ENCODE measurements at places on chromosomes 12 and 14. TPM values are rescaled to one million over a fixed set of nuclear protein-coding genes. Genes with fewer than 3 reads are reported as not detected.

The FOXM1 gene
- 73.9 TPM for total RNA-seq

DNA sequence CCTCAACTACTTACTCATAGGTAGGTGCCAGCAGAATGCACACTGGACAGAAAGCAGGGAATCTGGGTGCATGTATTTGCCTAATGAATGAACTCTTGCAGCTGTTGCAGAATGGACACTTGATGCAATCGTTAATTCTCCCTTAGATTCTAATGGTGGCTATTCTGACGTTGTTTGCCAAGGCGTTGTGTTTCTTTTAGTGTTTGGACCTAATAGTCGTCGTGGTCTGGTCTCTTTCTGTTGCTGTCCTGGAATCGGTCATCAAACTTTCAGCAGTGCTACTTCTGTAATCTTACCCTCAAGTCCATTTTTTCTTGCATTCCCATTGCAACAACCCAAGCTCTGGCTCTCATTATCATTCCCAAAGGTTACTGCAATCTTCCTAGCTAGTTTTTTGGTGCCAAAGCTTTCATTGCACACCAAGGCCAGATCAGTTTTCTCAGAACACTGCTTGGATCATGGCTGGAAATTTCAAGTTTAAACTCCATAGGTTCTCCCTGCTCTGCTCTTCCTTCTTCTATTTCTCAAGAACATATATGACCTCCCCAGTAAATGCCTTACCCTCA lies 31.3 kb downstream of the BMP4 start:
- no peak overlapping the region for H3K27ac ChIP-seq
- H3K27me3 ChIP-seq: peaks cover 7% of the 10 kb centered on the region
- H3K36me3 ChIP-seq: no peaks in the 10 kb centered on the region
- H3K4me1 ChIP-seq: no peaks in the 10 kb centered on the region
- DNase-seq: no peak

- H3K36me3 ChIP-seq: no peaks in the 10 kb centered on the region
These were observed 160.9 kb downstream of the EPS8 start for GRCh38 chr12:15627995-15628945.

- peaks cover 3% of the 10 kb centered on the region for H3K4me1 ChIP-seq
- H3K27me3 ChIP-seq: no peaks in the 10 kb centered on the region
- H3K4me3 ChIP-seq: no peak overlapping the region
- DNase-seq: no peak
These were observed 11.8 kb downstream of the ATG14 start for GRCh38 chr14:55399852-55400251.

The CPNE8 gene
- 2.2 TPM for total RNA-seq

DNA sequence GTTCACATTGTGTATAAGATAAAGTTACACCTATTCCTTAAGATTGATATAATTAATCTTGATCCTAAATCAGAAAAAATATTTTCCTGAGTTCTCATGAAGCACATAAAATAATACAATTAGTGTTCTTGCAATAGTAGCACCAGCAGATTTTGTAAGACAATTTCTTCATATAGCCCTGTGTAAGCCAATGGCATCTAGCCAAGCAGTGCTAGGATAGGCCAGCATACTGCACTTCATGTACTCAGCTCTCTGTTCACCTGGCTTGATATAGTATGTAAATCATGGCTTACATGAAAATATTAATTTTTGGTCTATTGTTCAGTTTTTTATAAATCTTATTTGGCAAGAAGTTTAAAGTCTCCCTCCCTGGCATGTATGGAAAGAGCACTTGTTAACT lies 1.9 kb downstream of the KLRF2 start:
- no peaks in the 10 kb centered on the region for H3K27me3 ChIP-seq
- no peak overlapping the region for H3K27ac ChIP-seq
- DNase-seq: no peak

GRCh38 chr12:16583969-16584745 lies 21.8 kb downstream of the LMO3 start:
- DNase-seq: no peak
- H3K36me3 ChIP-seq: no peaks in the 10 kb centered on the region
- H3K27me3 ChIP-seq: no peaks in the 10 kb centered on the region
- H3K4me1 ChIP-seq: no peaks in the 10 kb centered on the region
- H3K4me3 ChIP-seq: no peak overlapping the region
- H3K27ac ChIP-seq: no peak overlapping the region
